Urinary bladder (tissue), 4 donors: ENCODE measurements at places on chromosomes 5 and 9. TPM values are rescaled to one million over a fixed set of nuclear protein-coding genes. Genes with fewer than 3 reads are reported as not detected.

SLC4A9 gene
- polyA plus RNA-seq = 0.06 TPM

WDR70 gene
- polyA plus RNA-seq = 19.3 TPM

ANKRD18A gene
- polyA plus RNA-seq = 0.91 TPM

PDCD1LG2 gene
- 0.81 TPM for polyA plus RNA-seq

TRAF1 gene
- 5.3 TPM for polyA plus RNA-seq

ZDHHC11 gene
- 5.9 TPM for polyA plus RNA-seq

OMD gene
- 15.3 TPM for polyA plus RNA-seq

GABRA1 gene
- polyA plus RNA-seq = 0.08 TPM

NDUFAF2 gene
- polyA plus RNA-seq = 49.8 TPM

PCDHA13 gene
- polyA plus RNA-seq = 0.18 TPM

RASGRF2 gene
- 3.1 TPM for polyA plus RNA-seq

GMCL2 gene
- not detected for polyA plus RNA-seq

CCDC192 gene
- polyA plus RNA-seq = 0.41 TPM

CDKN2B gene
- 4.2 TPM for polyA plus RNA-seq

C5orf46 gene
- not detected for polyA plus RNA-seq

LHFPL2 gene
- 19.2 TPM for polyA plus RNA-seq

TYRP1 gene
- 0.80 TPM for polyA plus RNA-seq

RAI14 gene
- polyA plus RNA-seq = 25.6 TPM

CTXN3 gene
- polyA plus RNA-seq = 0.06 TPM

ITGA2 gene
- polyA plus RNA-seq = 3.4 TPM

DUSP1 gene
- polyA plus RNA-seq = 822 TPM

F2RL2 gene
- 1.1 TPM for polyA plus RNA-seq

TMEM252 gene
- 0.24 TPM for polyA plus RNA-seq

SPATA31D4 gene
- not detected for polyA plus RNA-seq

BARHL1 gene
- polyA plus RNA-seq = not detected

TAS2R1 gene
- not detected for polyA plus RNA-seq

DMAC1 gene
- 23.9 TPM for polyA plus RNA-seq

SPINK5 gene
- 0.56 TPM for polyA plus RNA-seq

ATP10B gene
- polyA plus RNA-seq = 0.22 TPM

ADRB2 gene
- 1.6 TPM for polyA plus RNA-seq

GFPT2 gene
- 28.0 TPM for polyA plus RNA-seq

SPINK4 gene
- polyA plus RNA-seq = 2.6 TPM

PCDHB8 gene
- 1.0 TPM for polyA plus RNA-seq

ZNF622 gene
- 31.4 TPM for polyA plus RNA-seq

CETN3 gene
- polyA plus RNA-seq = 20.0 TPM

PCDHGA3 gene
- polyA plus RNA-seq = 1.6 TPM

PRSS3 gene
- 1.9 TPM for polyA plus RNA-seq

PTGS1 gene
- polyA plus RNA-seq = 348 TPM

TAF1L gene
- polyA plus RNA-seq = 0.01 TPM

SLC25A2 gene
- polyA plus RNA-seq = not detected
